ENCODE measurements at places on chromosomes 1 and 21.
A peak's percentile ranks its signal among the peaks of the same experiment; 100 is the strongest.

DNA sequence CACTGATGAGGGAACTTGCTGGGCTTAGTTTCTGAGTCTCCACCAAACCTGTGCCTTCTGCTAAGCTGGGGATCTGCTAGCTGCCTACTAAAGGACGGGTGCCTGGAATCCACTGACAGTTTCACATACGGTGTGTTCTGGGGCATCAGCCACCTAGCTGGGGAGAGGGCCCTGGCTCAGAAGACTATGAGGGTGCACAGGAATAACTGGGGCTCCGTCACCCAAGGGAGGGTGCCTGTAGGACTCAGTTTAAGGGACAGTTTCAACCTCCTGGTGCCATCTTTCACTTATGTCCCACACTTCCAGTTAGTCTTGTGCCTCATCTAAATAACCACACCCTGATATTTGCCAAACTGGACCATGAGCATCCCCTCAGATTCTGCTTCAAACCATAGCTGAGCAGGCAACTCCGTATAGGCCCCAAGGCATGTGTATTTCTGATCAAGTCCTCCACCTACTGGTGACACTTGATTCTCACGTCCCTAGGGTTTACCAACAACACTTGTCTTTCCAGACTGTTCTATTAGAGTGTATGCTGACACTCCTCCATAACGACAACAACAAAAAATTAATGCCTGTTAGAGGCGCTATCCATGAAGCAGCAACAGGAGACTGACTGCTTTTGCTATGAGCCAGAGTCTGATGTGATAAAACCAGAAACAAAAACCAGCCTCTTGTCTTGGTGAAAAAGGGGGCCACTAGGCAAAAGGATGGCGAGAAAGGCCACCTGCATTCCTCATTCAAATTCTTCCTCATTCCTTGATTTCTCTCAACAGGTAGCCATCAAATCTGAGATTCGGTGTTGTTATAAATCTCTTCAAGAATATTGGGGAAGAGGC lies 55.0 kb upstream of the PAXBP1 start:
- peak; percentile 85 for DNase-seq

- no peak for DNase-seq
Observed at GRCh38 chr21:37058261-37058660, 14.6 kb downstream of the PIGP start.

GRCh38 chr1:201904579-201904978 lies 15.9 kb downstream of the SHISA4 start:
- no peak for DNase-seq

- no peak for DNase-seq
Observed at GRCh38 chr1:16397120-16397519, 30.1 kb downstream of the SZRD1 start.

DNA sequence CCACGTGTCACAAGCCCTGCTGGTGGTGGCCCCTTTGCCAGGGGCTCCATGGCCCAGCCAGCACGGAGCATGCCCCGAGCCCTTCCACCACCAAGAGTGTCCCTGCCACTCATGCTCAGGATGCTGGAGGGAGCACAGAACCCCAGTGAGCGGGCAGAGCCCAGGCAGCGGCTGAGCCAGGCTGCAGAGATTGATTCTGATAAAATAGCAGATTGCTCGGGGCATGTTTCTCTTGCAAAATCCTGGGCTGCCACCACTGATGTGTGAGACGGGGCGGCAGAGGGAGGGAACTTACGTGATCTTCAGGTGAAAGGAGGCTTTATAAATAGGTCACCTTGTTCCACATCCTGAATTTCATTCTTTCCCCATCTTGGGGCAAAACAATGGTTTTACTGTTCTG lies 53.2 kb downstream of the SPSB1 start:
- no peak for DNase-seq

- DNase-seq, result no peak
Observed at GRCh38 chr1:151864411-151864810, 10.9 kb upstream of the THEM5 start.

DNA sequence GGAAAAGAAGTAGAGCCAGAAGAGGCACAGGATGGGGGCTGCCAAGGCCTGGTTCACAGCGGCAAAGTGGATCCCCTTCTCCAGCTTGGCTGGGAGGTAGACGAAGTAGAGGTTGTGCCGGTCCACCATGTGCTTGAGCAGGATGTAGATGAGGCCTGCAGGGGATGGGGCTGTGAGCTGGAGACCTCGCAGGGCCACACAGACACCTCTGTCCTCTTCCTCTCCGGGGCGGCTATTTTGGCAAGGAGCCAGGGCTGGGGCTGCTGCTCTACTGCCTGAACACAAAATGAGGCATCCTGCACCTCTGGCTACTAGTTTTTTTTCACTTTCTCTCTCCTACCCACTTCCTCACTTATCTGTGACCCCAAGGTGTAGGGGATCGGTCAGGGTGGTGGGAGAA lies 32.3 kb downstream of the TMEM63A start:
- peak; percentile 61 for DNase-seq

DNA sequence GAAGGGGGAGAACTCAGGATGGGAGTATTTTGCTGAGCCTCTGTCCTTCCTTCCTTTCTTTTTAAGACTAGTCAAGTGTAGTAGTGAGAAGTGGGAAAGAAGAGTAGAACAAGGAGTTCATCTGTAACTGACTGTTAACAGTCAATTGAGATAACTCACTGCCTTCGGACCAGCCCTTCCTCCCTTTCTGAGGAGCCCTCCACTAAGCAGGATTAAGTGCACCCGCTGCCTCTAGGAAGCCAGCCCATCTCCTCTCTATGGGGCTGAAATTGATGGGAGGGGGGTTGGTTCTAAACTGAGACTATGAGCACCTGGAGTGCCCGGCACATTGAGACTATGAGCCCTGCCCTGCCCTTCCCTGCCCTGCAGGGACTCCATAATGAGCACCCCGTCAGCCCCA lies 72.7 kb upstream of the TINAGL1 start:
- DNase-seq, result peak; percentile 20

- DNase-seq, result no peak
Observed at GRCh38 chr1:212656730-212657129, 42.9 kb downstream of the BATF3 start.

- peak; percentile 92 for DNase-seq
Observed at GRCh38 chr1:206106328-206107167, 10.6 kb downstream of the AVPR1B start.

GRCh38 chr1:191913260-191913977 lies 244.8 kb upstream of the RGS18 start:
- DNase-seq, result no peak

DNA sequence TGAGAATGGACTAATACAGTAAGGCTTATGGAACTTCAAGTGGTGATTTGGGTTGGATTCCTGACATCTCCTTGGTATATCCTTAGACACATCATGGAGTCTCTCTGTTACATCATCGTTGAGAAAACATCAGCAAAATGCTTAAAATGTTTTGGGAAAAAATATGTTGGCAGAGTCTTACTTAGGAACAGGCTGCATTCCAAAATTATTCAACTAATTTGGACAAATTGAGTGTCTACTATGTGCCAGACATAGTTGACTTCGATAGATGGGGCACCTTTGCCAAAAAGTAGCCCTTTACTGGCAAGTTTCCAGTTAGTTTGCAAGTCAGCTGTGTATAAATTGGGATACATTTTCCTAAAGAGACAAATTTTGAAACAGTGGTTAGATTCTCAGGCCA lies 253.4 kb upstream of the ST6GALNAC5 start:
- DNase-seq, result no peak

- no peak for DNase-seq
Observed at GRCh38 chr1:168273575-168273974, 7.1 kb upstream of the TBX19 start.

GRCh38 chr1:40162753-40163441 lies 1.7 kb downstream of the RLF start:
- no peak for DNase-seq

DNA sequence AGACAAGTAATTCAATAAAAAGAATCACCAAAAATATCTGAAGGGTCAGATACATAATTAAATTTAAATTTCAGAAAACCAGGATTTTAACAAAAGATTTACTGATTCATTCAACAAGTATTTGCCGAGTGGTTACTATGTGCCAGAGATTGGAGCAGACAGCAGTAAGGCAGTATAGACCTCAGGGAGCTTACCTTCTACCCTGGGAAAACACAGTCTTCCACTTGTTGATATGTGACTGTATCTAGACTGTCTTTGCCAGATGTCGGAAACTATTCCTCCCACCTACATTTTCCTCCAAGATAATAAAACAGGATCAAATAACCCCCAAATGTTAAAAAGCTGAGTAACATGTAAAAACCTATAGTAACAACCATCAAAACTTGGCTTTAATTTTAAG lies 6.2 kb downstream of the HNRNPR start:
- DNase-seq, result no peak

DNA sequence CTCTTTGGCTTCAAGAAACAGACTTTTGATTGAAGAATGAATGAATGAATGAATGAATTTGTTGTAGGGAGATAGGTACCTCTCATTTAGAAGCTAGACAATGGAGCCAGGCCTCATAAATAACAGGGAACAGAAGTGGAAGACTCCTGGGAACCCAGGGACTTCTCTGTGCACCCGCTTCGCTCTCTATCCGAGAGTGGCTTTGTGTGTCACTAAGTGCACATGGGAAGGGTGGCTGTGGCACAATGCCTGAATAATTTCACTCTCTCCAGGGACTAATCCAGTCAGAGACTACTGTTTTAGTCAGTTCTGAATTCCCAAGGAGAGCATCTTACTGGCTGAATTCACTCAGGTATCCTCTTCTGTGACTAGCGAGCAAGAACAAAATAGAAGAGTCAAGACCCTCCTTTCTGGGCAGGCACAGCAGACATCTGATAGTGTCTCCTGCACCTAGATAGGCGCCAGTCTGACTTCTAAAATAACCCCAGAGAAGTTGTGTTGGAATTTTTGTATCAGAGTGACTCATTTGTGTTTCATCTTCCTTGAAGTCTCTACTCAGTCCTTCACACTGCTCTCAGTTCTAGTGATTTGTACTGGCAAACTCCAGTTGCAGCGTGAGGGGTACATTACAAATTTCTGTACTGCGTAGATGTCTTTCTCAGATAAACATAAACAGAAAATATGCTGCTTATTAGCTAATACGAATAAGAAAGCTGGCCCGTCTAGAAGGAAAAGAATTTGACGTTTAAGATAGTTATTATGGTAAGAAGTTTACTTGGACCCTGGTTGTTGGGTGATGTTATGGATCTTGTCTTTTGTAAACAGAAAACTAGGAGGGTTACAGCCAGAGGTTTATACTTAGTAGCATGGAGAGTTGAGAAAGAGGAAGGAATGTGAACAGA lies 34.0 kb downstream of the BACH1 start:
- DNase-seq, result peak; percentile 37

DNA sequence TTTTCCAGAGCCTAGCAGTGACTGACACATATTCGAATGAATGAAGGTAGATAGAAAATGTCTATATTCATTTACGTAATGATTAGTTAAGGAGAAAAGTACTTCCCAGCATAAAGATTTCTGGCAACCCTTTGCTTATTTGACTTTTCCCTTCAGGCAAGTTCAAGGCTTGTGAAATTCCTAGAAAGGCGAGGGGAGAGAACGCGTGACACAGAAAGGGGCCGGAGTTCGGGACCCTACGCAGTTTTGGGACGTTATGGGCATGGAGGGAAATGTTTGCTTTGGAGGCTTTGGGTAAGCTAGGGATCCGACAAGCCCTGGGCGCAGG lies 472 bp upstream of the USP25 start:
- DNase-seq, result no peak

All from OCI-M1 (cell line).